Dorsolateral prefrontal cortex (tissue), 122 donors: ENCODE measurements at places on chromosomes 12 and 14.

DNA sequence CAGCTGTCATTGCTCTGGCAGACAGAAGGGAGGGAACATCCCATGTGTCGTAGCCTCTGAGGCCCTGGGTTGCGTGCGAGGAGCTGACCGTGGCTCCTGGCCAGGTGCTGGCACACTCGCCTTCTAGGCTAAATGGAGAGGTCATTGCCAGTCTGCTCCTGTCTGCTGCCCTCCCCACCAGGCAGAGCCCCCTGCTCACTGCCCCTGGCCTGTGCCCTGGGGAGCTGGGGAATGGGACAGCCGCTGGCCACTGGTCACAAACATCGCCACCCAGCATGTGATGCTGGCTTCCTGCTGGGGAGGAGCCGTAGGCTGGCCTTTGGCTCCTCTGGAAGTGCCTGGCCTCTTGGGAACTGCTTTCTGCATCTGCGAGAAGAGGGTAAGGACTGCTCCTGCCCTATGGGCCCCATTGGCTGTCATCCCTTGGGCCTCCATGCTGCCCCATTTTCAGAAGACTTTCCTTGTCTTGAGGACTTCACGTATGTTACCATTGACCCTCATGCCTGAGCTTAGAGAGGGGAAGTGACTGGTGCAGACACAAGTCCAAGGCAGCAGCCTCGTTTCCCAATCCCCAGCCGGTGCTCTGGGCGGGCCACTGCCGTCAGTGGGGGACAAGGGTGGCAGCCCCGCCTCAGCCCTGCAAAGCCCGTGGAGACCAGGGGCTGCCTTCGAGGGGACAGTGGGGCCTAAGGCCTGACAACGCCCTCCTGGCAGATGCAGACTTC lies 2.0 kb upstream of the TNFAIP2 start:
- no peak for DNase-seq

DNA sequence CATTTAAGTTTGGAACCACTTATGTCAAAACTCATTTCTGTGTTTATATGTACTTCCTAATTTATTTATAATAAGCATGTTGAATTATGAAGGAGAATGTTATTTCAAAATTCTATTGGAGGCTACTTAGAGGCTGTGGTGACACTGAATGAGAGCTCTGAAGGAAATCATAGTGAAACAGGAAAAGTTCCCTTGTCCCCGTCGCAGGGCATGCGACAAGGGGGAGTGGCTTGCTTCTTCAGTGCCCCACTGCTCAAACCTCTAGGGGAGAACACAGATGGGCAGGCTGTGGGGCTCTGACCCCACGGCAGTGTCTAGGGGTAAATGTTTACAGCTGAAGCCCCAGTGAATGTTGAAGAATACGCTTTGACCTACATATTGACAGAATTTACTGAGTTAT lies 261.9 kb downstream of the RAD51B start:
- DNase-seq, result no peak

- DNase-seq, result no peak
Observed at GRCh38 chr12:11894890-11895289, 175.8 kb upstream of the BCL2L14 start.

DNA sequence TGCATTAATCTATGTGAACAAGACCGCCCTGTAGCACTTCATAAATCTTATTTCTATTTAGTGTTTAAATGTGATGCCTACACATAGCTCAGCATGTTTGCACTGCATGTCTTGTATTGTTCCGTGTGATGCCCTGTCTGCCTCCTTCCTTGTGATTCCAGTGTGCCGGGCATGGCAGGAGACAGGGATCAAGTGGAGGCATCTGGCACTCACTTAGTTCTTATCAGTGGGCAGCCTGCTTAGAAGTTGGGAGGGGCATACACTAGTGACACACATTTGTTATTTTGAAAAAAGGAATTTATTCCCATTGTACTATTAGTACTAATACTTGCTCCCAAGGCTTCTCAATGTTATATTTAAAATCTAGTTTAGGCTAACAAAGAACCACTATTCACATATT lies 176.4 kb downstream of the KCNA5 start:
- DNase-seq, result no peak

DNA sequence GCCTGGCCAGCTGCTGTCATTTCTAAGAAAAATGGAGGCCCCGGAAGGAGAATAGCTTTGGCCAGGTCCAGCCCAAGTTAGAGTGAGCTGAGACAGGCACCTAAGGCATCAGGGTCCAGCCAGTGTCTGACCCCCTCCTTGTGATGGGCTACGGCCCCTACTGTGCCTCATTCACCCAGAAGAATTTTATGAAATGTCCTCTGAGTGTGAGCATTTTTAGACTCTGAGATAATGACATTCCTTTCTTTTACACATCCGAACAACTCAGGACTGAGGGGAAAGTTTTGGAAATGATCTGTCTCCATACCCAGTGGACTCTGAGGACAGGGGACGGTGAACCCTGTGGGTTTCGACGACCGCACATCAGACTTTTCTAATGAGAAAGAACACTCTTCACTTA lies 50.4 kb downstream of the SLC24A4 start:
- DNase-seq, result no peak

DNA sequence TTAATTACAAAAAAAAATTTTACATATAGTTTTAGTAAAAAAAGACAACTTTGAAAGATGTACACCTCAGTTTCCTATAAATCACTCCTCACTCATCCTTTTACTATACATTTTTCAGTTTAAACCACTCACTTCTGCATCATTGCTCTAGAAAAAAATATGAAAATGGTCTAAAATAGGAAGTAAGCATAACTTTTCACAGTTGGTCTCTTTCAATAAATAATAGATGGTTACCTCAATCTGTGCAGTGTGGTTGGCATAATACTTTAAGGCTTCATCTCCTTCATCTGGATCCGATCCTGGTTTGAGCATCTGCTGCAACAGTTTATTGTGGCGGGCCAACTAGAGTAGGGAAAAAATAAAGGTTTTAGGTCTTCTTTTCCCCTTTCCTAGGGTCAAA lies 247.9 kb downstream of the SSPN start:
- DNase-seq, result no peak
